ENCODE measurements at places on chromosomes 1 and 21.

- no peak for DNase-seq
Observed at GRCh38 chr1:82858031-82858430, 1057.3 kb downstream of the ADGRL2 start.

DNA sequence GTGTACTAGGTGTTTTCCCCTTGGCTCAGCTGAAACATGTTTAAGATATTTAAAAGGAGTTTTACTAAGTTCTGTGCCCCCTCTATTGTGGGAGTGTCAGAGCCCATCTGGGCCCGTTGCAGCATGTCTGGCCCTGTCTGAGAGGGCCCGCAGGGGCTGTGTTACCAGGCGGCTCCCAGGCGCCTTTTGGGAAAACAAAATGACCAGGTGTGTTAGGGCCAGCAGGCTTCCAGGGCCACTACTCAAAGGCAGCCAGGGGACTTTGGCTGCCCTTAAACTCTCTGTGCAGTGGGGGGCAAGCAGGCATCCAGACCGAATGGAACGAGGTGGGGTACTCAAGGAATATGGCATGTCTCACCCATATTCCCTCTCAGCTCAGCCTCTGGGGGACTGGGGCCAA lies 111.7 kb downstream of the KCNN3 start:
- no peak for DNase-seq

GRCh38 chr1:233143241-233143640 lies 152.3 kb downstream of the PCNX2 start:
- DNase-seq: no peak

- no peak for DNase-seq
Observed at GRCh38 chr1:37633040-37633937, 1.4 kb downstream of the RSPO1 start.

DNA sequence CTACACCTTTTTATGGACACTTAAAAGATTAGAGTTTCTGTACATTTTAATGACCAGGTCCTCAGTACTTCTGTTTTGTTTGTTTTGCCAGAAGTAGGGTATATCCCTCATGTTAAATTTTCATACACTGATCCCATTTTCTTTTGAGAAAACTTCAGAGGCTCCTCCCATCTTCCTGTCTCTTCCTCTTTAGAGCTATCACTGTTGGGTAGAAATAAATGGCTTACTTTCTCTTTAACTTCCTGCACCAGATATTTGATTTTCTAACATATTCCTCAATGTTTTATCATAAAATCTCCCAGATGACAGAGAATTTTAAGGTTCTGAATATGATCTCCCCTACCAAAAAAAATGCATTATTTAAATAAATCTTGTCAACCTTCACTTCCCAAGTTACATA lies 23.4 kb downstream of the VAV3 start:
- DNase-seq: no peak

DNA sequence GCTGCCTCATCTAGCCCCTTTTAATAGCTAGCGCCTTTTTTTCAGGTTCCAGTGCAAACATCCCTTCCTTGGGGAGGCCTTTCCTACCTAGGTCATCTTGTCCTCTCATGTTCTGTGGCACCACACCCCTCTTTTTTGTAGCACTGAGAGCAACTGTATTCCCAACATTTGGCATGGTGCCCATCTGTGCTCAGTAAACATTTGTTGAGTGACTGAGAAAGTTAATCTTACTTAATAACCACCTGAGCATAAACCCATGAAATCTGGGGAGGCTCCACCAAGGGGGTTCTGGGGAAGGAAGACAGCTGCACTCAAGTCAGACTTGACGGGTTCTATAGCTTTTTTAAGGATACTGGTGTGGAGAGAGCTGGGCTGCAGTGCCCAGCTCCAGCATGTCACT lies 90.0 kb downstream of the NOS1AP start:
- no peak for DNase-seq

DNA sequence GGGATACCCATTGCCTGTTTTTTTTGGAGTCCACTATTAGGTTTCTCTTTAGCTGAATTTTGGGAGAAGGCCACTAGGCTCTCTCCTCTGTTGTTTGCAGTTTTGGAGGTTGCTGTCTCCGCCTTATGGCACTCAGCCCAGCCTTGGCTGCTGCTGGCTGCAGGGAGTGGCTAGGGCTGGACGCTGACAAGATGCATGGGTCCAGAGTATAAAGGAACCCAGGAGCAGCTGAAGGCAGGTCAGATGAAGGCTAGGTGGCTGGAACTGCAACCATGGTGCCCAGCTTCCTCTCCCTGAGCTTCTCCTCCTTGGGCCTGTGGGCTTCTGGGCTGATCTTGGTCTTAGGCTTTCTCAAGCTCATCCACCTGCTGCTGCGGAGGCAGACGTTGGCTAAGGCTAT lies at the start of gene CYP4B1:
CYP4B1 (plus strand) TSS at position 237 of the 400 bp plus-strand sequence; CDS start at position 273, 36 bp downstream.
- DNase-seq: no peak

GRCh38 chr1:33060579-33061083 lies 20.3 kb upstream of the AZIN2 start:
- DNase-seq: no peak

DNA sequence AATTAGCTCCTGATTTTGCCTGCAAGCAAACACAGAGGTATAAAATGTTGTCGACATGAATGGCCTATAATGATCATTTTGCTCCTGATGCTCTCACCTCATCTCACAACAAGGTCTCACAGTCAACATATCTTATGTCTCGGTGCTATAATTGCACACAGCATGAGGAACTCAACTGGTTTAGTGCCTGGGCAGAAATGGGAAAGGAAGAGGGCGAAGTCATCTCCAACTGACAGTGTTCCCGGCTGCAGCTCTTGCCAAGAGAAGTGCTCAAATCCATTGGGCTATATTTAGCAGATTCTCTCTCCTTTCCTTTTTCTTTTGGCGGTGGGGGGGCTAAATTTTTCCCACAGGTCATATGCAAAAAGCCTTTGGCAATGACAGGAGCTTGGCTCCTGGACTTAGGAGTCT lies 53.0 kb downstream of the SLC45A1 start:
- no peak for DNase-seq

GRCh38 chr1:208358651-208359050 lies 114.5 kb upstream of the PLXNA2 start:
- no peak for DNase-seq

DNA sequence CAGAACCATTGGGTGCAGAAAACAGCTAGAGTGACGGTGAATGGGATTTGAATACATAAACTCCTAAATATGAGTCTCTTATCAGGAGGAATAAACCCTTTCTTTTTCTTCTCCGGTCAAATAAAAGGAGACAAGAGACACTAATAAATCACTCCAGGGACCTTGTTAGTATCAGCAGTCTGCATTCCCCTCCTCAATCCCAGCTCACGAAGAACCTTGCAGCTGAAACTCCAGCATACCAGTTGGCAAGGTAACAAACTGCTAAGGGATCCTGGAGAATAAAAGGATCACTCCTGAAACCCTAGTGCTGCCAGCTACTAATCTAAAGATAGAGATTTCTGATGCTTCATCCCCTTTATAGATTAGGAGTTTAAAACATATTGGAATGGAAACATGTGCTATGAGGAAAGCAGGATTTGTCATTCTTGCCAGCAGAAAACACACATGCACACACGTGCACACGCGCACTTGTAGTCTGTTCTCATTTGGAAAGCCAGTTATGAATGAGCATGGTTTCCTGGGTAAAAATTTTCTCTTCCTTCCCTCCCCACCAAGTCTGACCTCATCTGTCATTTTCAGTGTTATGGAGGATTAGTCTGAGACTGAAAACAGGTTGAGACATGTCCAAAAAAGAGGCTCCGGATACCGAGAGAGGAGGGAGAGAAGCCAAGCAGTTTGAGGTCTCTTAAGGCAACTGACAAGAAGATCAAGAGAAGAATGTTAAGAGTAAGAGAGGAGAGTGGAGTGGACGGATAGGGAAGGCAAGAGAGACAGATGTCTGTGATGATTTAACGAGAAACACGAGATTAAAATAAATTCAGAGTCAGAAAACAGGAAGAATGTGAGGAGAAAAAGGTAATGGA lies 10.9 kb downstream of the IER5 start:
- DNase-seq: no peak

DNA sequence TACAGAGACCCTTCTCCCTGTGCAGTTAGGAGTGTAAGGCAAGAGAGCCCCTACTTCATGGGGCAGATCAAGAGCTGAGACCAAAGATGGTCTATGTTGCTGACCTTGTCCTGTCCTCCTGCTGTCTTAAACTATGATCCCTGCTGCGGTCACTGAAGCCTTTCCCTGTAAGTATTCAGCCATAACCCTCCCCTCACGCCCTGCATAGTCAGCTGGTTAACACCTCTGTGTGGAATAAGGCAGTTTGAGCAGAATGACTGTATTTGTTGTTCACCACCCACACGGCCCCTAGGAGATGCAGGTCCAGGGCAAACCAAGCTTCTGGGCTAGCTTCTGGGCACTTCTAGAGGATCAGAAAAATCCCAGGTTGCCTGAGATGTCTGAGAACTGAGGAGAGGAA lies 356 bp downstream of the TSPAN1 start:
- DNase-seq: no peak

DNA sequence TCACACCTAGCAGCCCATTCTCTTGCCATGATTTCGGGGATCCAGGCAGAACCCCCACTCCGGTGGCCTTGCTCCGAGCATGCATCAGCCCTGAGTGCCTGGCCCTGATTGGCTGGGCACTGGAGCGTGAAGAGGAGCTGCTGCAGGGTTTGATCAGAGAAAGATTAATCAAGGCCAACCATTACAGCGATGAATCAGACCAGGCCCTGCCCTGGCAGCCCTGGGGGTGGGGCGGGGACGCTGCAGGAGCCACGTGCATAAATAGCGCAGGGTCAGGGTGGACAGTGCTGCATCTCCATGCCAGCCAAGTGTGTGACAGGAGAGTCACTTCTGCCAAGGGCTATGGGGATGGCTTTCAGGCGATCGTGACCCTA lies 3.4 kb upstream of the FAM131C start:
- no peak for DNase-seq

GRCh38 chr1:42177541-42177981 lies 13.0 kb upstream of the GUCA2A start:
- no peak for DNase-seq

DNA sequence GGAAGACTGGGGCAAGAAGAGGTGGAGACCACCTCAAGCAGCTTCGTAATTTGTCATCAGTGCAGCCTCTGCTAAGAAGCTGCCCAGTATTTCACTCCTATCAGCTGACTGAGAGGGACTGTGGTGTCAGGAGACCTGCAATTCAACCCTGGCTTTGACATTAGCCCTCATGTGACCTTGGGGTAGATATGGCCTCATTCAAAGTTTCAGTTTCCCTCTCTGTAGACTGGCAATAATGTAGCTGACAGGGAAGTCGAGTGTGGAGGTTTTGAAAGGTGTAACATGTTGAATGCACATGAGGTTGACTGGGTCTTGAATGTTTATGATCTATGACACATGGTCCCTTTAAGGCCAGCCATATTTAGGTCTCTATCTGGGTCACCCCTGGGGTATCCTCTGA lies 2.2 kb upstream of the SPRR4 start:
- no peak for DNase-seq
